ENCODE measurements at places on chromosomes 4 and X. TPM values are rescaled to one million over a fixed set of nuclear protein-coding genes. Genes with fewer than 3 reads are reported as not detected.

Gene CYP2U1
- 13.5 TPM for total RNA-seq

Gene PAGE2B
- not detected for total RNA-seq

Gene EFHC2
- total RNA-seq, result 0.17 TPM

Gene S100G
- not detected for total RNA-seq
